ENCODE measurements at places on chromosomes 12 and 14. TPM values are rescaled to one million over a fixed set of nuclear protein-coding genes. Genes with fewer than 3 reads are reported as not detected.

The SERPINA10 gene
- total RNA-seq: not detected

The KCNC2 gene
- 0.20 TPM for total RNA-seq

The KRT1 gene
- 791 TPM for total RNA-seq

The CLEC4A gene
- total RNA-seq: 4.7 TPM

The C12orf50 gene
- not detected for total RNA-seq

The CSRP2 gene
- 13.3 TPM for total RNA-seq

The FAM90A1 gene
- total RNA-seq: not detected

The LGR5 gene
- total RNA-seq: 13.7 TPM

DNA sequence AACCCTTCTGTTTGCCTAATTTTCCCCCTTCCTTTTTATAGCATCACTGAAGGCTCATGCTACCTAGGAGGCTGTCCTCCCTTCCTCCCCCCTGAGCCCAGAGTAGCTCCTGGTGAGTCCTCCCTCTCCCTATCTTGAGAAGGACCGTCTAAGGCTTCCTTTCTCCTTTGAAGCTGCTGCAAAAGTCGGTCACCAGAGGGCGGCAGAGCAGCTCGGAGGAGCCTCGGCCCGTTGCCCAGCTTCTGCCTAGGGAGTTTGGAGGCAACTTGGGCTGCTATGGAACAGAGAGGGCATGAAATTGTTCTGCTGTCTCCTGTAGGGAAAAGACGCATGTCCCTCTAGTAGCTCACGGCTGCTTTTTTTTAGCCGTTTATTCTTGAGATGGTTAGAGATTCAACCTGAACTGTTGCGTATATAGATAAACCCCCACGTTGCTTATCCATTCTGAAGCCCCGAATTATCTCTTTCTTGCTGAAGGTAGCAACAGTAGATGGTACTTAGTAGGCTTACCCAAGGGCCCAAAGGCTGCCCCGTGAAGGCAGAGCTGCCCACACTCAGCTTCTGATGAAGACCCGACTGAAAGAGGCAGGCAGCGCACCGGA is 5.7 kb downstream of the WNT5B start:
- peak; percentile 52 for DNase-seq

- no peak for DNase-seq
Observed at GRCh38 chr12:124862768-124863415, 772 bp downstream of the SCARB1 start.

- no peak for DNase-seq
Observed at GRCh38 chr14:54478636-54479215, 10.1 kb downstream of the GMFB start.

- DNase-seq: no peak
Observed at GRCh38 chr14:78195431-78195830, 25.3 kb downstream of the NRXN3 start.

- no peak for DNase-seq
Observed at GRCh38 chr12:22286569-22286968, 47.9 kb downstream of the ST8SIA1 start.

DNA sequence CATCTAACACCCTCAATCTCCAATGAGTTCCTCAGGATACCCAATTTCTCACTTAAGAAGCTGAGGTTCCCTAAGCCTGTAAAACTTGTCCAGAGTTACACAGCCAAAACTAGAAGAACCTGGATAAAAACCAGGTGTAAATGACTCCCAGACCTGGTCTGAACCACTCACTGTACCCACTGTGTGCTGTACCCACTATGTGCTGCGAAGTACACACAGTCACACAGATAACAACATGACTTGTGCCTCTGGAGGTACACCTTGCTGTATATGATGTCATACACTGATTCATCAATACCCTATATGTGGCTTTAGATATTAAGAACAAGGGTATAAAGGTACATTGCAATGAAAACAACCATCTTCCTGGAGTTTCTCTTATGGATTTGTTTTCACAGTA is 66.1 kb downstream of the PPM1H start:
- no peak for DNase-seq

DNA sequence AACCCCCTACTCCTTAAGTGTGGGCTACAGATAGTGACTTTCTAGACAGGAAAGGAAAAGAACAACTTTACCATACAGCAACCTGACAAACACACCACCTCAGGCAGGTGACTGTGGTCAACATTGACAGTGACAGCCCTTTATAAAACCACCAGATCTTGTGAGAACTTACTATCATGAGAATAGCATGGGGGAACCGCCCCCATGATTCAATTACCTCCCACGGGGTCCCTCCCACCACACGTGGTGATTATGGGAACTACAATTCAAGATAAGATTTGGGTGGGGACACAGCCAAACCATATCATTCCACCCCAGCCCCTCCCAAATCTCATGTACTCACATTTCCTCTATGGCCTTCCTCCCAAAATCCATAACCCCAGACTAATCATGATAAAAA is 16.3 kb downstream of the OR10P1 start:
- no peak for DNase-seq

GRCh38 chr14:71668186-71668912 is 263.9 kb upstream of the RGS6 start:
- no peak for DNase-seq

- DNase-seq: no peak
Observed at GRCh38 chr12:24795699-24796347, 153.1 kb downstream of the BCAT1 start.

- DNase-seq: peak; percentile 64
Observed at GRCh38 chr12:65891219-65891618, 66.9 kb downstream of the HMGA2 start.

DNA sequence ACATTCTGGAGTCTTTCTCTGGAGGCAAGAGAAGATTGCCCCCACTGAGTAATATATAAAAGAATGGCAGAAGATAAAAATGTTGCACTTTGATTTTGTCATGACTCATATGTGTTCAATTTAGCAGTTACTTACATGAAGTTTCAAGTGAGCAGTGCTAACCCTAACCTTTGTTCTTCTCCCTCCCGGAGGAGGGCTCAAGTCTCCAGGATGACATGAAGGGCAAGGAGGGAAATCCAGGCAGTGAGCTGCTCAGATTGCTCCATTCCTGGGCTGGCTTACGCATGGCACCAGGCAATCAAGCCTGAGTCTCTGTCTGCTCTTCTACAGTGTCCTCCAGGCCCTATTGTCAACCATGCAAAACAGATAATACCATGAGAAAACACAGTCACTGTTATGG is 322.3 kb downstream of the DUSP6 start:
- no peak for DNase-seq
